ENCODE measurements at places on chromosomes 2 and 18.
A peak's percentile ranks its signal among the peaks of the same experiment; 100 is the strongest.

GRCh38 chr18:23131693-23132319, 3.5 kb upstream of the CABLES1 start:
- DNase-seq = peak; percentile 57

- no peak for DNase-seq
Observed at GRCh38 chr2:134482131-134482723, 228.4 kb downstream of the MGAT5 start.

DNA sequence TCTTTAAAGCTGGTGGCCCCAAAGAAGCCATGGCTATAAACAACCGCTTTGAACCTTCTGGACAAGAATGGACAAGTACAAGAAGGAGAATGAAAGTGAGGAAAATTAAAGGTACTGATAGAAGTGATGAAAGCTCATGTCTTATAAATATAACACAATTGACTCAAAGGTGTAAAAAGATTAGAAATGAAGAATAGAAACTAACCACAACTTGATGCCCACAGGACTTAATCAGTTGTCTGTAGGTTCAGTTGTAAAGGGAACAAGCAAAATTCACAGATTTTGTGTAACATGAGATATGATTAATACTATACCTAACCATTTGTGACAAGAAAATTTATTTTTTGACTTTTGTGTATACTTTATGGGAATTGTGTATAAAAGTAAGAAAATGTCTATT, 135.7 kb downstream of the NUP35 start:
- no peak for DNase-seq

- DNase-seq = no peak
Observed at GRCh38 chr2:197782126-197782525, 3.0 kb downstream of the BOLL start.

GRCh38 chr18:59516356-59517155, 157.5 kb upstream of the LMAN1 start:
- no peak for DNase-seq

DNA sequence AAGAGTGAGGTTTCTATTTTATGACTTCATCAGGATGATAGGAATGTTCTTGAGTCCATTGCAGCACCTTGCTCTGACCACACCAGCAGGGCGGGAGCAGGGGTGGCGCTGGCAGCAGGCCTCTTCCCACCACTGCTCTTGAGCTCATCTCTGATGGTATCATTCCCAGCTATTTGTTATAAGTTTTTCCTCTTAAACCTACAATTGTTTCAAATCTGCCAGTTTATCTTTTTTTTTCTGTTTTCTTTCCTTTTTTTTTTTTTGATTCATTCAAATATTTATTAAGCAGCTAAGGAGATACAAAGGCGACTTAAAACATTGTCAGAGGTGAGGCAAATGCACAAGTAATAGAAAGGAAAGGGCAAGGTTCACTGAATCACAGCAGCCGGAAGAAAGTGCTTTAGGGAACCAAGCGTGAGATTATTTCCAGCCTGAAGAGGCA, 28.7 kb downstream of the NIFK start:
- no peak for DNase-seq

GRCh38 chr2:105439141-105439540, 40.3 kb upstream of the FHL2 start:
- no peak for DNase-seq

GRCh38 chr2:219605607-219605954, 7.9 kb downstream of the STK11IP start:
- DNase-seq = no peak

- DNase-seq = no peak
Observed at GRCh38 chr18:8361941-8362471, 247.2 kb upstream of the RAB12 start.

DNA sequence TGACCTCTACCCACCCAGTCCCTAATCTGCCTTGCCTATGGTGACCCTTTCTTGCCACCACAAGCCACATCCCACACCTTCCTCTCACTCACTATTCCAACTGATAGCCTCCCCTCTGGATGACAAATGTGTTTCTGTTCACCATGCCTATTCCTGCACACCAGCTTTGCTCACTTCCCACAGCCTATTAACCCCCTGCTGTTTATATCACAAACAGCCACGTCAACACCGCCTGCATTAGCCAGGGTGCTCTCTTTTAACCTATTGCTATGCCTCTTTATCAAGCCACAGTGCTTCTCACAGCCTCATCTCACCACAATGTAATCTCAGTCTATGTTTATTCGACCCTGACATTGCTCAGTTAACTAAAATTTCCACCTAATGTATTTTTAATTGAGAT, 271.8 kb downstream of the SUCLG1 start:
- DNase-seq = no peak

DNA sequence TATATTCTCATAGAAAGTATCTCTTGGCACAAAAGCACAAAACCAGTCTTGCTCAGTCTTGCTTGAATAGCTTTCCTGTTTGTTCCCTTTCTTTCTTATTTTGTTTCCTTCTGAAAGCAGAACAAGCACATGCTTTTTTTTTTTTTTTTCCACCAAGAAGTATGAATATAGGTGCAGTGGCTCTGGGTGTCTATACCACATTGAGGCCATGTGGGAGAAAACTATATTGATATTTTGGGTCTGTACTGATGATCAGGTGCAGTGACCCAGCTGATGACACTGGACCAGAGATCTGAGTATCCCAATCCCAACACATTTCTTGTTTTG, 28.7 kb downstream of the GEMIN6 start:
- DNase-seq = no peak

GRCh38 chr18:10841203-10841602, 308.2 kb downstream of the PIEZO2 start:
- no peak for DNase-seq

- no peak for DNase-seq
Observed at GRCh38 chr2:130850788-130851623, 14.3 kb downstream of the ARHGEF4 start.

GRCh38 chr2:27485496-27485895, 4.0 kb downstream of the IFT172 start:
- DNase-seq = no peak

DNA sequence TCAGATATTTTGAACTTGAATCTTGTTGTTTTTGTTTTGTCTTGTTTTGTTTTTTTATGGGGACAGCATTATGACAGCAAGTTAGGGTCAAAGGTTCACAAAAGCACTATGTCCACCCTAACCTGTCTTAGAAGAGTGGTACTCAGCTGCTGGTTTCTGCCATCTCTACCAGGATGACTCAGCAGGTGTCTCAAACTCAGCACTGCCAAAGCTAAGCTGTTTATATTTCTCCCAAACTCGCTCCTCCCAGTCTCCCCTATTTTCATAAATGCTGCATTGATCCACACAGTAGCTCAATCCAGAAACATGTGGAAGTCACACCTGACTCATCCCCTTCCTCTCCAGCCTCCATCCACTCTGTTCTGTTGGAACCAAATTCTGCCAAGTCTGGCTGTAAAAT, 134.9 kb downstream of the ZBTB7C start:
- no peak for DNase-seq

DNA sequence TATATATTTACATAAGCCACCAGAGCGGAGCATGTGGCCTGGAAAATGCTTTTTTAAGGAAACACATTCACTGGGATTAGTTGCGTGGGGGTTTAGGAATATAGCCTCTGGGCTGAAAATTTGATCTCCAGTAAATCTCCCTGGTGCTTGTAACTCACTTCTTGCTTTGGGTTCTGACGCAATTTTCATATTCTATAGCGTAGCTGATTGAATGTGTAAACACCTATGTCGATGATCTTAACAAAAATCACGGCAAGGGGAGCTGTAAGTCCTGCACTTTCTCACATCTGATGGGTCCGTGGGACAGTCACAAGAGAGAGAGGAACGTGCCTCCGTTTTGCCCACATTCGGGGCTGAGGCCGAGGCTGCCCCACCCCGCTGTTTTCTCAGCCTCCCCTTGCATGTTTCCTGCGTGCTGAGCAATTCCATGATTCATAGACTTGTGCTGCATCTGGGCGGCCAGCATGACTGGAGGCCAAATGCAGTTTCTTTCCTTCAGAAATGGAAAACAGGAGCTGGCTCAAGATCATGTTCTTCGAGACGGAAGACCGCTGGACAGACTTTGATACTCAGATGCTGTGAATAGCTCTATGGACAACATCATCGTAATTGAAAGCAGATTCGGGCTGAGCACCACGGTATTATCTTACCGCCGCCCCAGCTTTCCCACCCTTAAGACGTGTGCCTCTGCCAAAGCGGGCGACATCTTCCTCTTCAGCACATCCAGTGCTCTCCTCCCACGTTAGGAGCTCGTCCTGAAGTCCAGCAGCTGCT, 109.2 kb downstream of the TMEM18 start:
- no peak for DNase-seq

- no peak for DNase-seq
Observed at GRCh38 chr2:31097962-31098613, 40.2 kb downstream of the GALNT14 start.

- no peak for DNase-seq
Observed at GRCh38 chr2:88754585-88755320, 63.3 kb downstream of the RPIA start.

GRCh38 chr2:120797421-120798221, 62.0 kb downstream of the GLI2 start:
- DNase-seq = no peak

DNA sequence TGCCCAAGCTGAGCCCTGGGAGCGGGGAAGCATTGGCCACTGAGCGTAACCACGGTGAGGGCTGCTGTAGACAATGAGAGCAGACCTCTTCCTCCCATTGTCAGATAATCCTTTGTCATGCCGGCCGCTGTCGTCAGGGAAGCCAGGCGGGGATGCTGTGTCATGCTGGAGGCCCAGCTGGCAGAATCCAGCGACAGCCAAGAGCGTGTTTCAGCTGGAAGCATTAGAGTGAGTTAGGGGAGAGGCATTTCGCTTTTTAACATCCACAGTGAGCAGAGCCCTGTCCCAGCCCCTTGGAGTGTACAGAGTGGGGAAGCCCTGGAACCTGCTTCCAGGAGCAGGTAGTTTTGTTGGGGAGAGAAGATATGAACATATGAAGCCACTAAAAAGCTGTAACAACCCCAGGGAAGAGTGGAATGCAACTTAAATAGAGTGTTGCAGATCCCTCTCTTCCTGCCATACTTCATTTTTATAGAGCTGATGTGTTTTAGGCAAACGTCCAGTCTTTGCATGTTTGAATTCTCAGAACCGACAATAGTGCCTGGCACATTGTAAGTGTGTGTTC, 7.0 kb downstream of the CTIF start:
- DNase-seq = no peak

GRCh38 chr2:112728378-112729175, 7.8 kb downstream of the NT5DC4 start:
- DNase-seq = no peak

GRCh38 chr2:176581557-176582165, 312.4 kb downstream of the MTX2 start:
- DNase-seq = no peak

DNA sequence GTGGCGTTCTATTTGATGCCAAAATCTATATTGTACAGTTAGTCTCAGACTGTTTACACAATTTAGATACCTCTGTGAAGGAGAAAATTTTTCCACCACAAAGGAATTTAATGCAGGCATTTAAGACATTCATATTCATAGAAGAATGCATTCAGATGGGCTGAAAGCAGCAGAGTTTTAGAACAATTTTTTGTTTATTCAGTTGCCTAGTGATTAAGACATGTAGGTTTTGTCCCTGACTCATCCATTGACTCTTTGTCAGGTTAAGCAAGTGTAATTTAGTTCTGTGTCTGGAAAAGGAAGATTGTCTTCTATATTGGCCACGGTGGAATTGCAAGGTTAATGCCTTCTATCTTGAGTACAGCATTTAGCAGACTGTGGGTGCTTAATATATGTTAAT, 515.0 kb downstream of the PARD3B start:
- no peak for DNase-seq

DNA sequence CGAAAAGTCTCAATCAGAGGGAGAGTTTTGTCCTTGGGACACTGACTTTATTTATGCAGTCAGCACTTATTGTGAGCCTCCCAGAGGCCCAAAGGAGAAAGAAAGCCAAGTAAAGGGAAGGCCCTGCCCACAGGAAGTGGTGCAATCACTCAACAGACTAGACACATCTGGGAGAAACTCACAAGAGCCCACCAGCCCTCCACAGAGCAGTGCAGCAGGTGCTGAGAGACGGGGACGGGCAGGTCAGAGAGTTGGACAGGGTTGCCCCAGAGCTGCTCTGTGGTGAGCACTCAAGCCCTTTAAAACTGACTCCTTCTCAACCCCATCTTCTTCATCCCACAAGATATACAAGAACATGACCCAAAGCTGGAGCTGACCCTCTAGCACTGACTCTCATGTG, 96.0 kb downstream of the TFCP2L1 start:
- DNase-seq = no peak

DNA sequence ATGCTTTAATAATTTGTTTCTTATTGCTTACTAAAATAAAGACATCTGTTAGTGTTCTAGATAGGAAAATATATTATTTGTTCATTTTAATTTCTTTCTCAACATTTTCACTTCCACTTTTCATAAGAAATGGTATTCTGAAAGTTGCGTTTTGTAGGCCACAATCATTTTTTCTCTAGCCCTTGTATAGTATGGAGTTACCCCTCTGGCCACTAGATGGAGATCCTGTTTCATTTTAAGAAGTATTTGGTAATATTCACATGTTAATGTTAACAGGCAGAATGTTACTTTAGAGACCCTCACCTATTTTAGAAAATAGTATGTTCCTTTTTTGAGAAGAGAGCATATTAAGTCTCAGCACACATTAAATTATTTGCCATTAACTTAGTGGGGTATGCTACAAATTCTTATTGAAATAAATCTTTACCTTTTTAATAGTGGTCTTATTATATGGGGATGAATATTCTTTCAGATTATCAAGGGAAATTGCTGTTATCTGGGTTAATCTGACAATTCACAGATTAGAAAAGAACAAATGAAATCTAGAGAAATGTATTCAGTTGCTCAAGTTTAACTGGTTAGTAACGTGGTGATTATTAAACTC, 73.9 kb upstream of the TTC27 start:
- DNase-seq = no peak

DNA sequence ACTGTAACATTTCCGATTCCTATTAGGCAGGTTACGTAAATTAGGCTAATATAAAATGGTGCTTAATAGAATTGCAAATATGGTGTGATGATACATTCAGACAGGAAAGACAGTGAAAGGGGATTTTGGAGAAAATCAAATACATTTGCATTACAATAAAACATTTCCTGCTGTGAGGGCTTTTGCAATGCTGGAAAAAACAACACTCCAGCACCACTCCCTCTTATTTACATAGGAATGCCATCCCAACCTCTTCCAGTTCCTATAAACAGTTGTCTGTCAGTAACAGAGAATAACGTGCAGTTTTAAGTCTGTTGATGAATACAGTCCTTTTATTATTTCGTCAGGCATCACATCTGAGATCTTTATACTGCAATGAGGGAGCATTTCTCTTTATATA, 298.8 kb upstream of the FANCL start:
- no peak for DNase-seq
